ENCODE measurements at places on chromosomes 3 and 15.
A peak's percentile ranks its signal among the peaks of the same experiment; 100 is the strongest.

DNA sequence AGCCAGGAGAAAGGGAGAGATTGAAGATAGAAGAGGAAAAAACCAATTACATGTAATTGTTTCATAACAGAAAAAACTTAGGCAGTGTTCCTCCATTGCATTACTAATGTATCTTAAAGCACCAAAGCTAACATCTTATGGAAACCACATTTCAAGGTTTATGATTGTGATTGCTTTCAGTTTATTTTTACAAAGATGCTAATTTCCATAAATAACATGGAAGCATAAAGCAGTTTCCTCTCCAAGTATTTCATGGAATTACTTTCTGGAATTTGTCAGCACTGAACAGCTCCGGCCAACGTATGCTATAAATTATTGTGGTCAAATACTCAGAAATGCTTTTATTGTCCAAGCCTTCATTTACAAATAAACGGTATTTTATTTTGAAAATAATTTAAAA lies 11.6 kb downstream of the ADAMTSL3 start:
- DNase-seq: no peak

- DNase-seq: peak; percentile 19
Observed at GRCh38 chr15:90871139-90871715, 2.8 kb downstream of the FURIN start.

DNA sequence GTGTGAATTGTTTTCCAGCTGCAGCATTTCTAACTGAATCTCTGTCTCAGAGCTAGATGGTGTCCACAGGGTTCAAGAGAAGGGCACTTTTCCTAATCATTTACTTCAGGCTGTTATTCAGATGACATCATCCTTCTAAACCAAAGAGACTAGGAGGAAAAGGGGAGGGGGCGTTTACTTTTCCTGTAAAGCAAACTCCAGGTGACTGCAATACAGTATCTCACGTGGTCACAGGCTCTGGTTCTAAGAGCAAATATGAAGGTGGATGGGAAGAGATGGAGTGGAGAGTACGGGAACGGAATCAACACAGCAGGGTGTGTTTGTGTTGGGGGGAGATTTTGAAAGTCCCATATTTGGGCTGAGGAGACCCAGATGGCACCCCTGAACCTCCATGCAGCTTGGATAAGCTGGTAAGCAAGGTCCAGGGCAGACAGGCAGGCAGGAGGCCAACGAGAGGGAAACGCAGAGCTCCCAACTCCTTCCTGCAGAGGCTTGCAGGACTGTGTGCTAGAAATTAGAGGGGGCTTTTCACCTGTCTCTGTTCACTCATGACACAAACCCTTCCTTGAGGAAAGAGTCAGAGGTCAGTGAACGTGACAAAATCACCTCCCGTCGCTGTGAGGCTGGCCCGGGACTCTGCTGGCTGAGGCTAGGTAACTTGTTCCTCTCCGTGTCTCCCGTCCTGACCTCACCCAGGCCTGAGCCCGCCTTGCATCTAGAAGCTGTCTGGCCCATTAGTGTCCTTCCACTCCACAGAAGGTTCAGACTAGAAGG lies 151.2 kb downstream of the OPA1 start:
- no peak for DNase-seq

GRCh38 chr3:44927371-44927770 lies 48.6 kb downstream of the ZDHHC3 start:
- no peak for DNase-seq

- DNase-seq: no peak
Observed at GRCh38 chr15:55958349-55958748, 35.1 kb downstream of the NEDD4 start.

GRCh38 chr15:100464888-100465287 lies 63.9 kb downstream of the CERS3 start:
- no peak for DNase-seq

DNA sequence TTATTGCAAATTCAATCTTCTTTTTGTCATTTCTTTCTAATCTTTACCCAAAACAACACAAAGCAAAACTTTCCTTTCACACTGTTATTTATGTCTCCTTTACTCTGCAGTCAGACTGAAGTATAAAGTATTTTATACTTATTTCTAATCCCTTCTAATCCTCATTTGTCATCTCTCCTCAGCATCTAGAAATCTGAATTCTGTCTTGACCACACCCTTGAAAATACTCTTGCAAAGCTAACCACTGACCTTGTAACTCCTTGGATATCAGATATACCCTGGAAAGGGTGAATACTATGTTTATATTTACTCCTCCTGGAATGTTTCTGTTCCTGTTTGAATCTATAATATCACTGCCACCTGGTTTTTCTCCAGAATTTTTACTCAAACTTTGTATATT lies 481.1 kb downstream of the ZNF385D start:
- no peak for DNase-seq

DNA sequence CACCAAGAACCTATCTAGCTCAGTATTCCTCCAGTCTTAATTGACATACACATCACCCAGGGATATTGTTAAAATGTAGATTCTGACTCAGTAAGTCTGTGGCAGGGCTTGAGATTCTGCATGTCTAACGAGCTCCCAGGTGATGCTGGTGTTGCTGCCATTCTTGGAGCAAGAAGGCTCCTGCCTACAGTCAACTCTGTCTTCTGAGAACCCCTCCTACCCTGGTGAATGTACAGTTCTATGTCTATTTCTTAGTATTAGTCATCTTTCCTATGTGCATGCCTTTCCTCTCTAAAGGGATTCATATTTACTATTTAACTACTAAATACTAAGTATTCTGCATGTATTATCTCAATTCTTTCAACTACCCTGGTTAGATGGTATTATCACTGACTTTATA lies 268.7 kb downstream of the EDEM1 start:
- DNase-seq: no peak

DNA sequence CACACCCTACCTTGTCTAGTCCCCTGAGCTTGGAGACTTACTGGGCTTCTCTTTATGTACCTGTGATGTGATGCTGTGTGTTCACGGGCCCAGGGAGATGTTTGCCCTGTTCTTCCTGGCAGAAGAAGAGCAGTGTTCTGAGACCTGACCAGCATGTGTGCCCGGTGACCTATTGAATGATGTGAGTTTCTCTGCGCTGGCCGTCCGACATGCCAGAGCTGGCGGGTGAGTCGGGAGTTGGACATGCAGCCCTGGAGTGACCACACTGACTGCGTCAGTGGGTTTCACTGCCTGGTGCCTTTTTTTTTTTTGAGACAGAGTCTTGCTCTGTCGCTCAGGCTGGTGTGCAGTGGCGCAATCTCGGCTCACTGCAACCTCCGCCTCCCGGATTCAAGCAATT lies 42.3 kb downstream of the CGNL1 start:
- no peak for DNase-seq

GRCh38 chr3:10756546-10756945 lies 59.5 kb upstream of the SLC6A11 start:
- DNase-seq: no peak

DNA sequence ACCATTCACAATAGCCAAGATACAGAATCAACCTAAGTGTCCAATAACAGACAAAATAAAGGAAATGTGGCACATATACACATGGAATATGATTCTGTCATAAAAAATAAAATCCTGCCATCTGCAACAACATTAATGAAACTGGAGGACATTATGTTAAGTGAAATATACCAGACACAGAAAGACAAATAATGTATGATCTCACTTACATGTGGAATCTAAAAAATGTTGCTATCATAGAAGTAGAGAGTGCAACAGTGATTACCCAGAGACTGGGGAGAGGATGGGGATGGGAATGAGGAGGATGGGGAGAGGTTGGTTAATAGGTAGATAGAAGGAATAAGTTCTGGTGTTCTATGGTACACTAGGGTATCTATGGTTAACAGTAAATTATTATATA lies 28.7 kb downstream of the MRPL3 start:
- no peak for DNase-seq

DNA sequence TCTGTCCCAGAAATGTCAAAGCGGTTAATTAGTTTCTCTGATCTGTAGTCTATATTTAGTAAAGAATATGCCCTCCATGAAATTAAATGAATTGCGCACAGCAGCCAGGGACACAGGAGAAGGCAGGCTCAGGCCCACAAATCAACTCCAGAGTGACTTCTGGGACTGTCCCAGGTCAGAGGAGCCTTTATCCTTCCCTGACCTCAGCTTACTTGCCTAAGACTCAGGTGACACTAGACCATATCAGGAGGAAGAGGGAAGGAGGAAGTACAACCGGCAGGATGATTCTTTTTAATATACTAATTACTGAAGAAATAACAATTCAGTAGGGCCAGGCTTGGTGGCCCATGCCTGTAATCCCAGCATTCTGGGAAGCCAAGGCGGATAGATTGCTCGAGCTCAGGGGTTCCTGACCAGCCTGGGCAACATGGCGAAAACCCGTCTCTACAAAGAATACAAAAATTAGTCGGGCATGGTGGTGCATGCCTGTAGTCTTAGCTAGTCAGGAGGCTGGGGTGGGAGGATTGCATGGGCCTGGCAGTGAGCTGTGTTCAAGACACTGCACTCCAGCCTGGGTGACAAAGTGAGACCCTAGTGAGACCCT lies 1.8 kb upstream of the GPR15 start:
- no peak for DNase-seq

DNA sequence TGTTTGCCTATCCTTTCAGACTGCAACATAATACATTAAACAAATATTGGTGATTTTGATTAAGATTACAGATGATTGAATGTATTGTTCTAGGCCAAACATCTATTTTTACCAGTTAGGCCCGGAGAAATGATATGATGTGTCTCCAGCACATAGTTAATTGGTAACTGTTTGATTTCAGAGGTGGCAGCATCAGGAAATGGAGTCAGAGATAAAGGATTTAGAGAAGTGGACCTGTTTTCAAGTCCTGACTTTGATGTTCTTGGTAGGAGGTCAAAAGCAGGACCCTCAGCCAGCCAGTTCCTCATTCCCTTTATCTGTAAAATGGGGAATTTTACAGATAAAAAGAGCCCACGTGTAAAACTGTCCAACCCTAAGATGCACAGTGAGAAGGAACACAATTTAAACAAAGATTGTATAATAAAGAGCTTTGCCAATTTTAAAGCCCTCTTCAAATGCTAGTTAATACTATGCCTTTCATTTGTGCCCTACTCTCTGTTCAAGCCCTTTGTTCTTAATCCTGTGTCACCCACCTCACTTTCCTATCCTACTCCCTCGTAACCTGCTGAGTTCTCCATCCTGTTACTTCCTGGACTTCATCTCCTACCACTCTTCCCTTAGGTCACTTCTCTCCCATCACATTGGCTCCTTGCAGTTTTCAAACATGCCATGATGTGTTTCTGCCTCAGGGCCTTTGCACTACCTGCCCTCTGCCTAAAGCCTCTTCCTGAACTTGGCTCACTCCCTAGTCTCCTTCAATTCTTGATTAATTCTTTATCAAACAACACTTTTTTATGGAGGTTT lies 2.5 kb downstream of the TMEM212 start:
- no peak for DNase-seq

- no peak for DNase-seq
Observed at GRCh38 chr3:118001380-118001779, 1033.3 kb downstream of the IGSF11 start.

DNA sequence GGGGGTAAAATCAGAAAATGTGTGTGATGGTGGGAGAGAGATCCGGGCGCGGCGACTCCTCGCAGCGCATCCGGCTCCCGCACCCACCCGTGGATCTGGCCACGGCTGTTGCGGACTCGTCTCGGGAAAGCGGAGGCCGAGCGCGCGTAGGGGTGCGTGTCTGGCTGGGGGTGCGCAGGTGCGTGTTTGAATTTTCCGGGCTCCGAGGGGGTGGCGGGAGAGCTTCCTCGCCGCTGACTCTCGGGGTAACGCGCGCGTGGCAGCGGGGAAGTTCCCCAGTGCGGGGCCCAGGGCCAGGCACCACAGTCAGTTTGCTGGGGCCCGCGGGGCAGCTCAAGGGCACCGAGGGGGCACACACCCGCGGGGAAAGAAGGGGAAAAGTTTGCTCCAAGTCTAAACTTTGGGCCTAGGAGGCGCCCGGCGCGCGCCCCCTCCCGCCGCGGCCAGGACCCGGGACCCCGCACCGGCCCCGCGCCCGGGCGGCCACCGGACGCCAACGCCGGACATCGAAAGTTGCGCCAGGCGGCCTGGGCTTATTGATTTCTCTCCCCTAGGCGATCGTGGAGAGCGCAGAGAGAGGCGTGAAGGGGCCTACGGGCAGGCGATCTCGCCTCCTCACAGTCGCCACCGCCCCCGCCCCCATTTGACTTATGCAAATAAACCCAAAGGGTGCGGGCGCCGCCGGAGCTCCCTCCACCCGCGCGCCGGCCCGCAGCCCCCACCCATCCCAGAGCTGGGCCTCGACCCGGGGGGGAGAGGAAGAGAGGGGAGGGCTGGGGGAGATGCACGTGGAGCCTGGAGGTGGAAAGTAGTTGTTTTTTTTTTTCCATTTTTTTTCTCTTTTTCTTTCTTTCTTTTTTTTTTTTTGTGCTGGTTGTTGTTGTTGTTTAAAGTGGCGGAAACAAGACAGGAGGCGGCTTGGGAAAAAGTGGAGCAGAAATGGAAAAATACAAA lies 639 bp downstream of the FOXP1 start:
- no peak for DNase-seq

- no peak for DNase-seq
Observed at GRCh38 chr3:113193719-113194118, 17.6 kb upstream of the BOC start.

GRCh38 chr3:161689584-161690298 lies 193.1 kb downstream of the OTOL1 start:
- DNase-seq: no peak

- no peak for DNase-seq
Observed at GRCh38 chr3:23086331-23086730, 116.8 kb upstream of the UBE2E2 start.

GRCh38 chr3:45623846-45624245 lies 29.3 kb downstream of the LIMD1 start:
- DNase-seq: no peak

DNA sequence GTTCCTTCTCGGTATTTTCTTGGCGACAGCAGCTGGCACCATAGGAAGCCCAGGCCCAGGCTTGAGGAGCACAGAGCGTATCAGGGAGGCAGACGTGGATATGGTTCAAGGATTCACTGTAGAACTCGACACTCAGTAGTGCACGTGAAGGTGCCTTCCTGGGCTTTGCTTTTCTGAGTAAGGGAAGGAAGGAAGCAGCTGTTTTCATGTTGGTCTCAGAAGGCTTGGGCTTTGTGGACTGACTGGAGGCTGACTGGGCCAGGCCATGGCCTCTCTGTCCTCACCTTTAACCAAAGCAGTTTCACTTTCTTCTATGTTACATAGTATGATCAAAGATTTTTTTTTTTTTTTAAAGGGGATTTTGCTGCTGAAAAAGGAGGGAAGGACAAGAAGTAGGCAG lies 6.9 kb upstream of the GHRL start:
- DNase-seq: no peak

GRCh38 chr3:59013611-59014010 lies 36.2 kb downstream of the CFAP20DC start:
- DNase-seq: no peak

GRCh38 chr3:149180057-149180573 lies 41.5 kb downstream of the CP start:
- peak; percentile 79 for DNase-seq

- no peak for DNase-seq
Observed at GRCh38 chr15:69838994-69839393, 258.7 kb downstream of the TLE3 start.

DNA sequence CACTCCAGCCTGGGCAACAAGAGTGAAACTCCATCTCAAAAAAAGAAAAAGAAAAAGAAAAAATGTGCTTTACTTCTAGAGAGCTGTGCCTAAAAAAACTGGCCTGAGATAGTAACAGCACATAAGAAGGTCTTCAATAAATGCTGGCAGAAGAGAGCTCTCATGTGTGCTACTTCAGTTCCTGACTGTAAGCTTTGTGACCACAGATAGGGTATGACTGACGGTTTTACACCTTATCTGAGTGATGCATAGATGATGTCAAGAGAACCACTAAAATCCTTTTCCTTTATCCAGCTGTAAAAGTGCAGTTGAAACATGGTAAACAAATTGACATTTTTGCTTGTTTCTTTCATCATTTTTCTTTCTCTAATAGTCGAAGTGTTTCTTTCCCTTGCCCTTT lies 127.9 kb downstream of the C3orf70 start:
- no peak for DNase-seq

Measured in T1000 (cell line).